ENCODE measurements at places on chromosomes 5 and 9.

DNA sequence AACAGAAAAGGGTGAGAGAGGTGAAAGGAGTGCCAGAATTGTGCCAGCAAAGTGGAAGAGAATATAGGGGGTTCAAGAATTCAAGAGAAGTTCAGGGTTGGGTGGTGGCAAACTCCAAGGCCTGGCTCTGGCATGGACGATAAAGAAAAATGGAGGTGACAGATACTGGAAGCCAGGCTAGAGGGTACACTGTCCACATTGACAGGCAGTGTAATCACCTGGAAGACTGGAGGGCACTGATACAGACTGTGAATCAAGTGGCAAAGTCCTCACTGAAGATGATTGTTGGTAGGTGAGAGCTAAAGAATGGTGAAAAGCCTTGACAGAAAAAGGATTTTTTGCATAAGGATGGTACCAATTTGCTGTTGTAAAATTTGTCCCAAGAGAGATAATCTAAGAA lies 7.1 kb downstream of the SAR1B start:
- no peak for DNase-seq

- DNase-seq = no peak
These were observed 14.7 kb downstream of the RFK start for GRCh38 chr9:76379494-76379893.

DNA sequence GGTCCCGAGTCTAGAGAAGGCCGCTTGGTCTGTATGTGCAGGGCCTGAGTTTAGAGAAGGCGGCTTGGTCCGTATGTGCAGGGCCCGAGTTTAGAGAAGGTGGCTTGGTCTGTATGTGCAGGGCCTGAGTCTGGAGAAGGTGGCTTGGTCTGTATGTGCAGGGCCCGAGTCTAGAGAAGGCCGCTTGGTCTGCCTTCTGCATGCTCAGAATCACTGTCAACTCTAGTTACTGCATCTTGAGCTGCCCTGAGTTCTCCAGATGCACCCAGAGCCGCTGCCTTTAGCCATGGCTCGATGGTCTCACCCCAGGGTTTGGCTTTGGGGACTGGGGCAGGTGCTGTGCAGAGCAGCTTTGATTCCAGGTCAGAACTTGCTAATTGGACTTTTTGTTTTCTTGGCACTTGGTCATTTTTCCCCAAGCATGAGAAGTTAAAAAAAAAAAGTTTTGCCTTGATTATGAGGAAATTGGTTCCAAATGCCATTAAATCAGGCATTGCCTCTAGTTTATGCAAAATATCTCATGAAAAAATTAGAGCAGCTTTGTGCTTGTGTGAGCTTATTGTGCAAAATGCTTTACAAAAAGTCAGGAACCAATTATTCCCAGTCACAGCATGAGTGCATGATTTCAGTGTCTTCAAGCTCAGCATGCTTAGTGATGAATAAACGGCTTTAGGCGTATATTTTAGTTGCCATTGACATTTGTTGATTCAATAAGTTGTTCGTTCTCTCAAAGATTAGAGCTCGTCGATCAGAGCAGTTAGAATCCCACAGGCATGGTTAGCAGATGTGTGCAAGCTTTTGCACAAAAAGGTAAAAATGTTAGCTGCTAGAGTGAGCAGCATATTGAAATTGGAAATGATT lies 25.4 kb upstream of the EXOC3 start:
- no peak for DNase-seq

- DNase-seq = no peak
These were observed 396.5 kb upstream of the MEF2C start for GRCh38 chr5:89279391-89280036.

- DNase-seq = no peak
These were observed 4.4 kb downstream of the SNX18 start for GRCh38 chr5:54521856-54522479.

DNA sequence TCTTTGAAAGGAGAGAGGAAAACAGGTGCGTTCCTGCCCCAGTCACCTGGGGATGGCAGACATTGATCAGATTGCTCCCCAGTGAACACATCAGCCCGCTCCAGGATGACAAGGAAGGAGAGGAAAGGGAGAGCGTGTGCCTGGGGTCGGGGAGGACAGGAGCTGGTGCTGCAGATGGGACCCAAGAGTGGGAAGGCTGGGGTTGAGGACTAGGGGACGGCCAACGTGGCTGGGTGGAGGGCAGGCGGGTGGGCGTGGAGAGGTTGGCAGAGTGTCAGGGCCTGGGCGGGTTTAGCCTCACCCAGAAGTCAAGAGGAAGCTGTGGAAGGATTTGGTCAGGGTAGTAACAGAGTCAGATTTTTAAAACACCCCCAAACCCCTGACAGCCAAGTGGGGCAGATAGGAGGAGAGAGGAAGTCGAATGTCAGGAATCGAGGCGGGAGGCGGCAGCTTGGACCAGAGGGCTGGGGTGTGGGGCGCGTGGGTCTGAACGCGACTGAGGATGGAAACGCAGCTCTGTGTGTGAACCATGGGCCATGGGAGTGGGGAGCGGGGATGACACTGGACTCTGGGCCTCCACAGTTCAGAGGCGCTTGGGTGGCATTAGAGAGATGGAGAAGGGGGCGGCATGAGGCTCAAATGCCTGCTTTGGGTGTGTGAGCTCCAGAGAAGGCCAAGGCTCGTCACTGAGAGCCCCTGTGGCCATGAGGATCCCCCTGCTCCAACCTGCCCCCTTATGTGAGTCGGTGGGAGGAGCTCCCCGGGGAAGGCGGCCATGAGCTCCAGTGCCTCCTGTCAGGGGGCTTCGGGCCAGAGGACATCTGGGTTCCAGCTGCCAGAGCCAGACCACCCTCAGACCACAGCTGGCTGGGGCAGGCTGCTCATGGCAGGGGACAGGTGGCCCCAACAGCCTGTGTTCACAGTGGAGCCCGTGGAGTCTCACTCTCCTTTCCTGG lies 24.6 kb downstream of the LAMC3 start:
- no peak for DNase-seq

DNA sequence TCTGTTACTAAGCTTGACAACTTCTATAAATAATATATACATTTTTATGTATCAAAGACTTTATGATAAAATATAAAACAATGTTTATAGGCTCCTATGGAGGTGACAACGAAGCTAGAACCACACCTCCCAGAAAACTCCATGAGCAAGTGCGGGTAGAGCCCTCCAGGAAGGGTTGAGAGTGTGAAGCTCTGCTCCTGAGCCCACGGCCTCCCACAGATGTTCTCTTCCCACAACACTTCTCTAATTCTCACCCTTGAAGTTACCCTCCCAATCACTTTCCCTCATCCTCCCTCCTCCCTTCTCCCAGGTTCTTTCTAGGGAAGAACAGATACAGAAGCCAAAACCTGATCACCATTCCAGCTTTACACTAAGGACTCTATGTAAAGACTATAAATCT lies 427.6 kb downstream of the SPOCK1 start:
- DNase-seq = no peak

DNA sequence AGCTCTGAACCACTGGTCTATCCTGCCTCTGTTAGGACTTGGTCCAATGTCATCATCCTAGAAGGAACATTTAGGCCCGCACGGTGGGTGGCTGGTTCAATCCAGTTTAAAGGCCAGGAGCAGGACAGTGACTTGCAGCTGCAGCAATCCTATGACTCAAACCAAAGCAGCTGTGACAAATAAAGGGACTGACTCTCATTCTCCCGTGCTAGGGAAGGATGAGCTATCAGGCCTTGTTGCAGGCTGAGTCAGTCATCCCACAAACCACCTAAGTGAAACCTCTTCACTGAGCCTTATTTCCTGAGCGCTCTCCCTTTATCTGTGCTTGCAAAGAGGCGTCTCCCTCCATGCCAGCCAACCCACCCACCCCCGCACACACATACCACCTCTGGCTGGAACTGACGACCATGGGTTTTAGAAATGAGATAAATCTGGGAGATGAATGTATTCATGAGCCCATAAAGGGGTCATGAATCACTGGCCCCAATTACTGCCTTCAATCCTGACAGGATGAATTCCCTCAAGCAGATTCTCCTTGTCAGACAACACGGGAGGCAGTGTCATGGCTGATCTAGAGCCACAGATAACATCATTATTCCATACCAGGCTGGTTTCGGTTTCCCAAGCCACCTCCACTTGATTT lies 93.4 kb downstream of the KCNIP1 start:
- no peak for DNase-seq
